ENCODE measurements at places on chromosomes 2 and 18.

- H3K4me3 ChIP-seq, result peak overlapping the region; percentile 95
- DNase-seq, result peak; percentile 14
- H3K27me3 ChIP-seq, result no peaks in the 10 kb centered on the region
- peak overlapping the region; percentile 70 for H3K27ac ChIP-seq
These were observed 625 bp upstream of the NBAS start for GRCh38 chr2:15561574-15562344.

GRCh38 chr18:24964216-24964615 lies 387.8 kb downstream of the ZNF521 start:
- DNase-seq, result no peak
- no peaks in the 10 kb centered on the region for H3K27me3 ChIP-seq
- H3K4me1 ChIP-seq, result no peaks in the 10 kb centered on the region

- H3K27ac ChIP-seq, result no peak overlapping the region
- no peaks in the 10 kb centered on the region for H3K36me3 ChIP-seq
- DNase-seq, result no peak
- H3K27me3 ChIP-seq, result no peaks in the 10 kb centered on the region
These were observed 57.6 kb upstream of the ZNF532 start for GRCh38 chr18:58806826-58807714.

GRCh38 chr2:73177645-73178255 lies 24.6 kb upstream of the NOTO start:
- no peaks in the 10 kb centered on the region for H3K36me3 ChIP-seq
- H3K27me3 ChIP-seq, result peaks cover 4% of the 10 kb centered on the region
- no peak overlapping the region for H3K27ac ChIP-seq
- no peak for DNase-seq

DNA sequence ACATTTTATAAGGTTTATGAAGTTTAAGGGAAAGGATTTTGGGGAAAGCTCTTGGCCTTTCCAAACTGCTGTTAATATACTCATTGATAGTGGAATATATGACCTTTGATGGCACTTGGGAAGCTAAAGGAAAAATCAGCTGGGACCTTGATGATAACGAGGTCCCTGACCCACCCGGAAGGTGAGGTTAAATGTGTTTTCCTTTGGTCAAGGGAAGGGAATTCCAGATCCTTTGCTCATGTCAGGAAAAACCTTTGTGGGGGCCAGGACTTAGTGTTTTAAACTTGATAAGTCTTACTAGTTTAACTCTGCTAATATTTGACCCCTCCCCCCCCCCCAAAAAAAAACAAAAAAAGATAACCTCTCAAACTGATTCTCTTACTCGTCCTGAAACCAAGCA lies 50.7 kb downstream of the CRIM1 start:
- H3K4me1 ChIP-seq, result peaks cover 29% of the 10 kb centered on the region
- H3K36me3 ChIP-seq, result peaks cover 7% of the 10 kb centered on the region
- no peak overlapping the region for H3K4me3 ChIP-seq
- no peaks in the 10 kb centered on the region for H3K27me3 ChIP-seq
- H3K27ac ChIP-seq, result no peak overlapping the region

DNA sequence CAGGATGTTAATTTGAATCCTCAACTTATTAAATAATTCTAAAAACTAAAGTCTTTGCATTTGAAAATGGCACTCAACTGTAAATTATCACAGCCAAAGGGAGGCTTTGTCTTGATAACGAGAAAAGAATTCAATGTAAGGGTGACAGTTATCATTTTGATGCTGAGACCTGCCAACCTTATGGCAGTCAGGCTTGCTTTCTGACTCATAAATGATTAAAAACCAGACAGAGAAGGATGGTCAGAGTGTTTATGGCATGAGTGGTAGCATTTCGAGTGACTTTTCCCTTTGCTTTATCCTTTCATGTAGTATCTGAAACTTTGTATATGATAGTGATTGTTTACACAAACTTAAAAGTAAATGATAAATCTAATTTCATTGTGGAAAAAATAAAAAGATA lies 53.9 kb upstream of the EPC2 start:
- H3K27ac ChIP-seq, result no peak overlapping the region
- H3K4me3 ChIP-seq, result no peak overlapping the region
- no peaks in the 10 kb centered on the region for H3K4me1 ChIP-seq
- H3K27me3 ChIP-seq, result no peaks in the 10 kb centered on the region

- no peak for DNase-seq
- H3K36me3 ChIP-seq, result no peaks in the 10 kb centered on the region
- no peak overlapping the region for H3K4me3 ChIP-seq
These were observed 91.7 kb downstream of the RBMS1 start for GRCh38 chr2:160401895-160402294.

DNA sequence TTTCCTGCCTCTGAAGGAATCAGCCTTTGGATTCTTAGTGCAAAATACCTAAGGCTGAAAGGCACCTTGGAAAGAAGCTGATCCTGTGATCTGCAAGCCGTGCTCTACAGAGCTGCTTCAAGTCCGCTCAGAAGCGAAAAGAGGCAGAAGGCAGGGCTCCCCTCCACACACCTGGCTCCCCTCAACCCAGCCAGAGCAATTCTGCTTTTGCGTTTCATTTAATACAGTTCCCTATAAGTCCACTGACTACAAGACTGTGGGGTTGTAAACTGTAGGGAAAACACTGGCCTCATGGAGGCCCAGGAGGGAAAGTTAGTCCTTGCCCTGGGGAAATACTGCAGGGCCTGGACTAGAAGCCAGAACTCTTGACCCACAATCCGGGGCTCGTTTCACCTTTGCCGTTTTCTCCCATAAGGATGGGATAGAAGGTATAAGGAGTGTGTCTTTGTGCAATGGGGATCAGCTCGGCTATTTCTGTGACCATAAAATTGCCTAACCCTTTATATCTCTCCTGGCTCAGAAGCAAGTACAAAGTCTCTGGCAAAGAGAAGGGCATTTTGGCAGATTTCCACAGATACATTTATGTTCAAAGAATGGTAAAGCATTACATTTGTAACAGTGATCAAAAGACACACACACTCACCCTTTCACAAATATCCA lies 95.8 kb upstream of the TEX51 start:
- no peak overlapping the region for H3K4me3 ChIP-seq
- no peaks in the 10 kb centered on the region for H3K36me3 ChIP-seq
- H3K27ac ChIP-seq, result no peak overlapping the region
- no peak for DNase-seq

- H3K4me3 ChIP-seq, result no peak overlapping the region
- H3K4me1 ChIP-seq, result no peaks in the 10 kb centered on the region
- DNase-seq, result no peak
- H3K27ac ChIP-seq, result no peak overlapping the region
These were observed 98.2 kb upstream of the DTNA start for GRCh38 chr18:34611904-34612303.

- H3K36me3 ChIP-seq, result peaks cover 6% of the 10 kb centered on the region
- no peak overlapping the region for H3K4me3 ChIP-seq
- no peaks in the 10 kb centered on the region for H3K4me1 ChIP-seq
- no peak for DNase-seq
- no peak overlapping the region for H3K27ac ChIP-seq
These were observed 28.1 kb downstream of the NCKAP1 start for GRCh38 chr2:183010112-183010511.
